ENCODE measurements at places on chromosomes 3 and 15.

DNA sequence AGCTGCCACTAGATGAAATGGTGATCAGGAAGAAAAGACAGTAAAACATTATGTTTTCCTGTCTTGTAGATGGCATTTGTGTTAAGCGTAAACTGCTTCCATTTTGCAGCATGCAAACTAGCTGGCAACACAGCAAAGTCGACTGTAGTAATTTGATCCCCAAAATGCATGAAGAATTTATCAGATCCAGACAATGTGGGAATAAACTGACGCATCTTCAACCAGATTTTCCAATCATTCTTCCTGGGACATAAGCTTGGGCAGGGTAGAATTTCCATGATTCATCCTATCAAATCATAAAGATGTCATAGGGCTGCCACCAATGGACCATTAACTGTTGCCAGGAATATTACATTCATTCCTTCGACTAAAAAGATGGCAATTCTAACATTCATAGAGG is 260.3 kb downstream of the ERC2 start:
- no peak for DNase-seq

- no peak for DNase-seq
These were observed 11.7 kb downstream of the SH2D7 start for GRCh38 chr15:78104119-78104479.

- DNase-seq: no peak
These were observed 1.5 kb downstream of the MELTF start for GRCh38 chr3:197027896-197028727.

DNA sequence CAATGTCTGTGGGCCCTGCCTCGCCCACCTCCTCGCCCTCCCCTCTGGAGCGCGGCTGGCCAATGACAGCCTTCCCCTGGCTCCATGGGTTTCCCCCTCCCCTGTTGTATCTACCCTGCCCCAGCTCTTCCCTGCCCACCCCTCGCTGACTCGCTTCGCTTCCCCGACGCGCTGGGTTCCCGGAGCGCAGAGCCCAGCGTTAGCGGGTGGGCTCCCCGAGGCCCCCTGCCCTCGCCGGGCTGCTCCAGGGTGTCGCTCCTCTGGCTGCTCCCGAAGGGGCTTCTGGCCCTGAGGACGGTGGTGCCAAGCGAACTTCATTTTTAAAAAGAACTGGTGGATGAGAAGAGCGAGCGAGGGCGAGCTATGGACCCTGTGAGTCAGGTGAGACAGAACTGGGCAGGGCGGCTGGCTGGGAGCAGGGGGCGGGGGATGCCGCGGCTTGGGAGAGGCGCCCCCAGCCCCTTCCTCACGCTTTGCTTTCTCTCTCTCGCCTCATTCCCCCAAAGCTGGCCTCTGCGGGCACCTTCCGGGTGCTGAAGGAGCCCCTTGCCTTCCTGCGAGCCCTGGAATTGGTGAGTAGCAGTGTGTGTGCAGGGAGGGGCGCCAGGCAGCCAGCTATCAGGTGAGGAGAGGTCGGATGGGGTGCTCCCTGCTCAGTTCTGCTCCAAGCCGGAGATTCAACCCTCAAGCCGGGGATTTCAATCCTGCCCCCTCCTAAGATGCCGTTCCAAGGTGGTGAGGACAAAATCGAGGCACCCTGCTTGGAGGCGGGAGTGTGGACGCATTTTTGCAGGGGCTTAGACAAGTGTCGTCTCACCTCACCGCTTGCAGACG is at the start of gene SYNPR:
SYNPR (plus strand) TSS at position 138 of the 834 bp plus-strand sequence.
- no peak for DNase-seq

- DNase-seq: no peak
These were observed 86.3 kb downstream of the RSL24D1 start for GRCh38 chr15:55110446-55110845.

GRCh38 chr3:53680028-53680427 is 166.2 kb downstream of the CHDH start:
- no peak for DNase-seq

- no peak for DNase-seq
These were observed 67.8 kb downstream of the BDH1 start for GRCh38 chr3:197487911-197488391.

GRCh38 chr3:67305922-67306321 is 307.8 kb downstream of the KBTBD8 start:
- DNase-seq: no peak

GRCh38 chr3:127417709-127418559 is 130.1 kb upstream of the PRR20G start:
- DNase-seq: no peak

- no peak for DNase-seq
These were observed 60.2 kb downstream of the PLXNA1 start for GRCh38 chr3:127043041-127043641.

DNA sequence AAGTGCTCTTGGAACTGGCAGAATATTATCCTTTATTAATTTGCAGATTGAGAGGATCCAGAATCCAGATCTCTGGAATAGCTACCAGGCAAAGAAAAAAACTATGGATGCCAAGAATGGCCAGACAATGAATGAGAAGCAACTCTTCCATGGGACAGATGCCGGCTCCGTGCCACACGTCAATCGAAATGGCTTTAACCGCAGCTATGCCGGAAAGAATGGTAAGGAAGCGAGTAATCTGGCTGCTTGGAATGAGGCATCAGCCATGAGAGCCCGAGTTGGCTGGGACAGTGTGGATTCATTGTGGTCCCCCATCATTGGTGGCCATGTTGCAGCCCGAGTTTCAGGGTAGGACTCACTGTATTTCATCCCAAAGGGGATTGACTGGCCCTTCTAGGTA is 47.1 kb downstream of the PARP14 start:
- no peak for DNase-seq

DNA sequence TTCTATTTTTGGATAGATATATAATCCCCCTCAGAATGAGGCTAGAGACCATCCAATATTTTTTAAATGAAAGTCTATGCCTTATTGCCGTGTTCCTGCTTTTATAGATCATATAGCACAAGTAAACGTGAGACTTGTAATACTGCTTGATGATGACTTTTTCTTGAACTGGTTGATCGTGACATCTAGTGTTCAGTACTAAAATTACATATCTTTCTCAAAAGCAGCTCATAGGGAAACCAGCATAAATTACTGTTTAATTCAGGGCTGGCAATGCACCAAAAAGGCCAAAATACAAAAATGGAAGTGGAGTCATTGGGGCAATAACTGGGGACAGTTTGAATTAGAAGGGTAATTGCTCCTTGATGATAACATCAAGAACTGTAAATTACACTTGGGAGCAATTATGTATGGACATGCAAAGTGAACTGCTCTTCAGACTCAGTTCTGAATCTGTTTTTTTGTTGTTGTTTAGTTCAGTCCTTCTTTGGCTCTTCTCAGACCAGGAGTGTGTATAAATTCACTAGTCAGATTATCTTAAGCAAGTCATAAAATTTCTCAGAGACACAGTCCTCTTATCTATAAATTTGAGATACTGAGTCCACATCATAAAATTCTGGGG is 325.3 kb downstream of the THSD4 start:
- DNase-seq: no peak

DNA sequence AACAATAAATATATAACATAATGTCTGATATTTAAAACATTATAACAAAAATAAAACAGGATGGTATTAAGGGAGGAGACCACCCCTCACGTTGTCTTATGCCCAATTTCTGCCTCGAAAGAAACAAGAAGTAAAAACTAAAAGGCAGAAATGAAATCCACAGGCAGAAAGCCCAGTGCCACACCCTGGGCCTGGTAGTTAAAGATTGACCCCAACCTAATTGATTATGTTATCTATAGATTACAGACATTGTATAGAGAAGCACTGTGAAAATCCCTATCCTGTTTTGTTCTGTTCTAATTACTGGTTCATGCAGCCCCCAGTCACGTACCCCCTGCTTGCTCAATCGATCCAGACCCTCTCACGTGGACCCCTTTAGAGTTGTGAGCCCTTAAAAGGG is 22.3 kb upstream of the ACP3 start:
- DNase-seq: no peak

DNA sequence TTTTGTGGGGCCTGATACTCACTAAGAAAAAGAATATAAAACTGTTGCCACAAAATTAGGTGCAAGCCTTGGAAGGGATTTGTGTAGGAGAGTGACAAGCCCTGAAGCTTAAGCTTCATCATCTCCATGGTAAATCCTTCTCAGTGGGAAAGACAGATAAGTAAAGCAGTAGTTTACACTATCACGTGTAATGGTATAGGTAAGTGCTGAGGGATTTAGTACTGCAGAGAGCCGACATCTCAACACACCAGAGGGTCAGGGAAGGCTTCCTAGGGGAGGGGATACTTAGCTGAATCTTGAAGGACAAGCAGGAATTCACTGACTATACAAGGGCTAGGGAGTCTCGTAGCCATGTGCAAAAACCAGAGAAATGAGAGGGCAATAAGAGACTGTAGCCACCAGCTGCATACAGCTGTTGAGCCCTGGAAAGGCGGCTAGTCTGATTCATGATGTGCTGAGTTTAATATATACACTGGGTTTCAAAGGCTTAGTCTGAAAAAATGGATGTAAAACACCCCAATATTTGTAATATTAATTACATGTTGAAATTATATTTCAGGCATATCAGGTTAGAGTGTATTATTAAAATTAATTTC is 11.1 kb downstream of the SLC24A1 start:
- no peak for DNase-seq

DNA sequence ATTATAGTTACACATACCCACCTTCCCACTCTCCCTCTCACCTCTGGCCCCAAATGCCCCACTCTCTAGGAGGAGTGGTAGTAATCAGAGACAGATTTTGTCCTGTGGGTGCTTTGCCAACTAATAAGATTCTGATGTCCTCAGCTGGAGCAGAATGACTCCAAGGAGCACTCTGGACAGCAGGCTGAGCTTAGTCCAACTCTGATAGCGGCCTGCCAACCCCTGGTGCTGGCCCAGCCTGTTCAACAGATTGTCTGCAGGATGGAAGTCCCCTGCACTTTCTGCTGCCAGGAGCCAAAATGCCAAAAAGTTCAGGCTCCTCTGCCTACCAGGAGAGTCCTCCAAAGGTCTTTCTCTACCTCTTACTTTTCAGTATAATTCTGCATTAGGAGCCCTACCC is 160.5 kb upstream of the UMPS start:
- DNase-seq: no peak

DNA sequence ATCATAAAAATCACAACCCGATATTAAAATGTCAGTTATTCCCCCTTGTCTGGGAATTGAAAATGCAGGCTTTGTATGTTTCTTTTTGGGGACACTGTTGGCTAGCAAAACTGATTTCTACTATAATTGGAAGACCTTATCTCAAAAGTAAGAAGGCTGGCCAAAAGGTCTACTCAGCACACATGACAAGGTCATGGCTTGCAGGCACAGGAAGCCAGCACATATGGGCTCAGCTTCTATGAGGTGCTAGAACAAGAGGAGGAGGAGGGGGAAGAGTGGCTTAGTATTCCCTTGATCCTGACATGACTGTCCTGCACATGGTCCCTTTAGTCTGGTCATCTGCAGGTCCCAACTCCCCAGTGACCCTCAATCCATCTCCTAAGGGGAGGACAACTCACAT is 681.2 kb downstream of the SQOR start:
- no peak for DNase-seq

- no peak for DNase-seq
These were observed 55.9 kb upstream of the SLC6A1 start for GRCh38 chr3:10936686-10937085.

DNA sequence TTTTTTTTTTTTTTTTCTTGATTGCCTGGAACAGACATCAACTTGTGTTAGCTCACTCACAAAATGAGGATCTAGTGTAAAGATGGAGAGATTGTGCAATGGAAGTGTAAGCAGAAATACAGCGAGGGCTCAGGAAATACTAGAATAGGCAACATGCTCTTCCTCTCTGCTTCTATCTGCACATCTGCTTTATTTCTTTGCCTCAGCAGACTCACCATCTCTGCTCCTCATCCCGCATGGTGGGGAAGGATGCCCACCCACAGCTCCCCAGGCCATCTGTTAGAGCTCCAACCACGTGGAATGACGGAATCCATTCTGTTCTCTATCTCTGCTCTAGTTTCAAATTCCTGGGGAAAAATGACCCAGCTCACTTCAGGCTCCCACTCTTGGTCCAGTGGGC is 128.0 kb upstream of the ADAMTS9 start:
- no peak for DNase-seq

GRCh38 chr3:187146389-187146788 is 7.1 kb upstream of the RPL39L start:
- no peak for DNase-seq
